ENCODE measurements at places on chromosomes 3 and 15.

DNA sequence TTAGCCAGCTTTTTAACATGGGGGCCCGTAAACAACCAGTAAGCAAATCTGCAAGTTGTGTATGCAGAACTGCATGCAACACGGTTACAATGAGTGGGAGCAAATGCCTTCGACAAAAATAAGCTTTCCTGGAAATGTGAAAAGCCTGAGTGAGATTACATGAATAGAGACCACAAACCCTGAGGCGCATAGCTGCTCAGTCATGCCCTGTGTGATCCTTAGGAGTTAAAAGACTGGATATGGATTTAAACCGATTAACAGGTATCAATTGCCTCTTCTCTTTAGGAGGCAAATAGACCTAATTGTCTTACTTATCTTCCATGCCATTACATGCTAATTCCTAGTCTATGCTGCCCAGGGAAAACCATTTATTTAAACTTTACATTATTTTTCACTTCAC lies 810.3 kb downstream of the ROBO1 start:
- DNase-seq = no peak

GRCh38 chr15:62848632-62849050 lies 193.9 kb upstream of the TPM1 start:
- DNase-seq = no peak

GRCh38 chr3:132432639-132433038 lies 15.3 kb downstream of the DNAJC13 start:
- DNase-seq = no peak

DNA sequence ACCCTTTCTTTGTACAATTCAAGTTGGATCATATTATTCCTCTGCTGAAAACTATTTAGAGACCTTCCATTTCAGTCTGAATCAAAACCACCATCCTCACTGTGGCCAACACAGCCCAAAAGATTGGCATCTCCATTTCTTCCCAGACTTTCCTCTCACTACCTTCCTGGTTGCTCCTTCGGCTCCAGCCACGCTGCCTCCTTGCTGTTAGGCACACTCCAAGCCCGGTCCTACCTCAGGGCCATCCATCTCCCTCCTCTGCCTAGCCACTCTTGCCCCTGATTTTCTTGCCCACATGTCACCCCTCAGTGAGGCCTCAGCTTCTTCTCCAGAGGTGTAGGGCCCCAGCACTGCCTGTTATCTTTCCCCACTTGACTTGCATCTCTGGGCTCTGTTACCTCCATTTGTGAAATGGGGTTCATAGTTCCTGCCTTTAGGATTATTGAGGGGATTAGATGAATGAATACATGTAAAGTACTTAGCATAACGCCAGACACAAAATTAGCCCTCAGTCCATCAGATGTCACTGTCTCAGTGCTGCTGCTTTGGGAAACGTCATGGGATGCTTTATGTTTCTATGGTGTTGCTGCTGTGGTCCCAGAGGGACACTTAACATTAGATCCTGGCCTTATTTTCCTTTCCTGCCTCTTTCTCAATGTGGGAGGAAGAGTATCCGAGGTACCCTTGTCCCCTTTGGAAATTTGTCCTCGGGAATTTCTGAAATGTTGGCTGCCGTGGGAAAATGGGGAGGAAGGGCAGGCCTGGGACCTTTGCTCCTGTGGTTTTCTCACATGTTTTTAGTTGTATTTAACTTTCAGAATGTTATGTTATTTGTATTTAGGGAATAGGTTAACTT lies 31.3 kb downstream of the SNRK start:
- no peak for DNase-seq

GRCh38 chr15:58521293-58521991 lies 89.7 kb downstream of the LIPC start:
- no peak for DNase-seq

- DNase-seq = no peak
Observed at GRCh38 chr3:180117381-180118163, 80.8 kb upstream of the PEX5L start.

GRCh38 chr3:195253923-195254432 lies 17.0 kb downstream of the XXYLT1 start:
- no peak for DNase-seq

- no peak for DNase-seq
Observed at GRCh38 chr15:77974098-77974414, 103.5 kb downstream of the TBC1D2B start.

GRCh38 chr15:43253431-43254403 lies 13.0 kb downstream of the TGM5 start:
- DNase-seq = no peak

- DNase-seq = no peak
Observed at GRCh38 chr3:94686208-94686607, 623.3 kb downstream of the NSUN3 start.

GRCh38 chr15:23069496-23070166 lies 30.3 kb upstream of the TUBGCP5 start:
- DNase-seq = no peak

DNA sequence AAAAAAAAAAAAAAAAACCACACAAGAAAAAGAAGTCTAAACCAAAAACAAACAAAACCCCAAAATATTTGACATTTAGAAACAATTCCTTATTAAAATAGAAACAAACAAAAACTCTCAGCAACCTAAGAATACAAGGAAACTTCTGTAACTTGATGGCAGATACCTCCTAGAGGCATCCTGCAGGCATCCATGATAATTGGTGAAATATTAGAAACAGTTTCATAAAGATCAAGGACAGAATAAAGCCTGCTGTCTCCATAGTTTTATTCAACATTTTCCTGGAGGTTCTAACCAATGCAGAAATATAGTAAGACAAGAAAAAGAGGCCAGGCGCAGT lies 63.0 kb upstream of the TRPM1 start:
- no peak for DNase-seq

DNA sequence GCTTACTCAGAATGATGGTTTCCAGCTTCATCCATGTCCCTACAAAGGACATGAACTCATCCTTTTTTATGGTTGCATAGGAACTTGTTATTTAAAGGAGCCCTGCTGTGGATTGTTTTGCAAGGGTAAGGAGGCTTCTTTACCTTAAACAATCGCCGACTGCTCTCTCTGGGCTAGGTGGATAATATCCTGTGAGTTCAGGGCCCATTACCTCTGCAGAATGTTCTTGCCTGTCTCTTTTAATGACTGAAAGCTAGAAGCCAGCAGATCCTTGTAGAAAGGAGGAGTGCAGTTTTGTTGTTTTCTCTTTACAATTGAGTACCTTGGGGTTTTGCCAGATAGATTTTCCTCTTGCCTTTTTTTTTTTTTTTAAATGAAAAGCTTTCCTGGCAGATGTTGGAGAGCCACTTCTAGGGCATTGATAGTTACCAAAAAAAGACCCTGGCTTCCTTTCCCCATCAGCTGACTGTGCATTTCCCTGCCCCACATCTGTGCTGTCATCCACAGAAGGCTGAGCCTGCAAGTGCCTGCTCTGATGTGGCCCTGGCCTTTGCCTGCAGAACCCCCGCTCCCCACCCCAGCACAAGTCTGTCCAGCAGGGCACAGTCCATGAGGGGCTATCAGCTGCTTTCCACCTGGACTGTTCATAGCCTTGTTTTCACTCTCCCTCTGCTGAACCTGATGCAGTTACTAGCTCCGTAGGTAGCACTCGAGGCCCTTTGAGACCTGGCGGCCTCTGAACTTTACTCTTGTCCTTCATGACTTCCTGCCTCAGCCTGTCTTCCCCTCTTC lies 113.1 kb downstream of the CHCHD6 start:
- no peak for DNase-seq

DNA sequence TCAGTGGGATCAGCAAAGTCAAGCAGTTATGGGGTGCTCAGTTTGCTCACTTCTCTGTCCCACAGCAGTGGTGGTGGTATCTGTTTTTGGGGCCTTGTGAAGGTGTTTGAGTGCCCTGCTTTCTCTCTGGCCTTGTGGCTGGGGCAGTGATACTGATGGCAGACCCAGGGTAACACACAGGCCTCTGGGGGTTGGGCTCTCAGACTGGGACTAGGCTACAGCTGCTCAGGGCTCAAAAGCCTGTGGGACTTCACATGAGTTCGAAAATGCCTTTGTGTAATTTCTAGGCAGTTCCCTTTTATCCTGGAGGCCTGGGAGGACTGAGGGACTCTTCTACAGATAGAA lies 75.3 kb downstream of the STXBP5L start:
- DNase-seq = no peak

DNA sequence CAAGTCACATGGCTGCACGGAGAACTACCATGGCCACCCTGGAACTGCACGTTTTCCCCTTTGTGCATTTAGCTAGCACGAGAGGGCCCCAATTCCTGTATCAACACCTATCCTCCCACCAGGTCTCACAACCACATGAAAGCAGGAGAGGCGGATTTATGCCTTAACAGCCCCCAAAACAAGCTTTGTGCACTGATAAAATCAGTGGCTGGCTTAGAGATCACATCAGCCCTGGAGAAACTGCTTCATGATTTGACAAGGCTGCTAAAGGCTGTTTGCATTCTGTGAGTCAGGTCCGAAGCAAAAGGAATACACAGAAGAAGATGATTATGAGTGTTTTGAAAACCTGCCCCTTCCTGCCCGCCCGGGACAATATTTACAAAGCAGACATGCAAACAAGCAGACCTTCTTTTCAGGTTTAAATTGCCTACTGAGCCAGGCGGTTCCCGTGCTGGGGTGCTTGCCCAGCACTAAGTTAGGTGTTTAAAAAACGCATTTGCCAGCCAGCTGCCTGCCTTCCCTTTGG lies 25.9 kb downstream of the CEMIP start:
- DNase-seq = peak; percentile 82

- no peak for DNase-seq
Observed at GRCh38 chr3:140378571-140379340, 299.1 kb upstream of the TRIM42 start.

DNA sequence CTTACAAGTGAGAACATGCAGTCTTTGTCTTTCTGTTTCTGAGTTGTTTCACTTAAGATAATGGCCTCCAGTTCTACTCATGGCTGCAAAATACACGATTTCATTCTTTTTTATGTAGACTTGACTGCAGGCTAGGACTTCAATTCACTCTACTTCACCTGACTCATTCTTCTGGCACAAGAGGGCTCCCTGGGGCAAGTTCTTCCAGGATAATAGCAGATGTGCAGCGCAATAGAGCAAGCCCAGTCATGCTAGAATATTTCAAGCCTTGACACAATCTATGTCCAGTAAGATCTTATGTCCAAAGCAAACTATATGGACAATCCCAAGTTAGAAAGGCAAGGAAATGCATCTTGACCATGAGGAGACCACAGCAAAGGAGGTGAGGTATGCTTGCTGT lies 211.7 kb upstream of the GADL1 start:
- DNase-seq = no peak

- no peak for DNase-seq
Observed at GRCh38 chr3:155252021-155252420, 41.5 kb downstream of the STRIT1 start.

- no peak for DNase-seq
Observed at GRCh38 chr3:126157083-126157768, 23.2 kb downstream of the ALDH1L1 start.

GRCh38 chr3:109112946-109113760 lies 4.8 kb downstream of the MORC1 start:
- no peak for DNase-seq

- peak; percentile 85 for DNase-seq
Observed at GRCh38 chr3:143970773-143971358, 757 bp upstream of the DIPK2A start.

- DNase-seq = peak; percentile 67
Observed at GRCh38 chr15:40928821-40929659, at the start of gene DLL4. TSS of gene DLL4 (plus strand) at chr15:40929340. CDS start at chr15:40929669, 329 bp downstream.

DNA sequence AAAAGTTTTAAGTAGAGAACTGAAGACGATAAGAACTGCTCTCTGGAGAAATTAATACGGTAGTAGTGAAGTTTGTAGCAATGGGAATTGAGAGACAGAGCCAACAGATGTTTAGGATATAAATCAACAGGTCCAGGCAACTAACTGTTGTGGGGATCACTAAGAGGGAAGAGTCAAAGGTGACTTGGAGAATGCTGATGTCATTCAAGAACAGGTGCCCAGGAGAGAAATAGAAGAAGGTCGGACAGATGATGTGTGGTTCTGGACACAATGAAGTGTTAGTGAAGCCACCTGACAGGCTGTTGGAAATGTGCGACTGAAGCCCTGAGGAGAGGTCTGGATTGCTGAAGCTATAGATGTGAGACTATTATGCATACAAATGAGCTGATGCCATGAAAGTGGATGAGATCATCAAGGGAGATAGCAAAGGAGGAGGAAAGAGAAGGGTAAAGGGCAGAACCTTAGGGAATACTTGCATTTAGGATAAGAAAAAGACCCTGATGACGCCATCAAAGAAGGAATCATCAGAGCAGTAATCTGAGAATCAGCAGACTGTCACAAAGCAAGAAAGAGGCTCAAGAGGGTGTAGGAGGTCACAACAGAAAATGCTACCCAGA lies 183.7 kb downstream of the FRMD5 start:
- DNase-seq = no peak

- DNase-seq = peak; percentile 57
Observed at GRCh38 chr15:57146506-57147201, 228.2 kb downstream of the TCF12 start.

DNA sequence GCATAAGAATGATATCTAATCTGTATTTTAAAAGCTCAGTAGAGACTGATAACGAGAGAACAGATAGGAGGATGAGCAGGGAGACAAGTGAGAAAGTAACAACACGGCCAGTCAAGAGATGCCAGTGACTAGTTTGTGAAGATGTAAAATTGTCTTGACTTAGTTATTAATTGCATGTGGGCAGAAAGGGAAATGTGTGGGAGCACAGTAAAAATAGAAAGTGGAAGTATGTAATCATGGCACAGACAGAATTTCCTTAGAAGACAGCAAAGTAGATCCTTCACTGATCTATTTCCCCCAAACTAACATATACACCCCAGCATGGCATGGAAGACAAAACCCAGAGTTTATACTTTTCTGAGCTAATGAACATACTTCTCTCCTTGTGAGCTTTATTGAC lies 344.5 kb downstream of the FGF12 start:
- DNase-seq = no peak

GRCh38 chr15:73335026-73335425 lies 33.7 kb downstream of the HCN4 start:
- DNase-seq = no peak

DNA sequence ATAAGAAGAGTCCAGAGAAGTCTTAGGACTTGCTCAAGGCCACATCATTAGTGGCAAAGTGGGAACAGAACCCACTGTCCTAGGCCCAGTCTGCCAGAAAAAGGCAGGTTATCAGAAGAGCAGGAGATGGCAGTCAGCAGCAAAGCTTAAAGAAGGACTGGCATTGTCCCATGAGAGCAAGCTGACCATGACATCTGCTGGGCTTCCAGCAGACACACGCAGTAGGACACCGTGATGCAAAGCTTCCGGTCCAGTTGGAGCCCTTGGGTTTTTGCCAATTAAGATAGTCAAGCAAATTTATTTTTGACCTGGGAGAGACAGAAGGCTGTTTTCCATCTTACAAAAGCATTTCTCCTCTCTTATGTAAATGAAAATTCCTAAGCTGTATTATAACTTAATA lies 42.1 kb downstream of the ZBTB38 start:
- no peak for DNase-seq

- DNase-seq = no peak
Observed at GRCh38 chr3:15754047-15754446, 43.7 kb downstream of the ANKRD28 start.

DNA sequence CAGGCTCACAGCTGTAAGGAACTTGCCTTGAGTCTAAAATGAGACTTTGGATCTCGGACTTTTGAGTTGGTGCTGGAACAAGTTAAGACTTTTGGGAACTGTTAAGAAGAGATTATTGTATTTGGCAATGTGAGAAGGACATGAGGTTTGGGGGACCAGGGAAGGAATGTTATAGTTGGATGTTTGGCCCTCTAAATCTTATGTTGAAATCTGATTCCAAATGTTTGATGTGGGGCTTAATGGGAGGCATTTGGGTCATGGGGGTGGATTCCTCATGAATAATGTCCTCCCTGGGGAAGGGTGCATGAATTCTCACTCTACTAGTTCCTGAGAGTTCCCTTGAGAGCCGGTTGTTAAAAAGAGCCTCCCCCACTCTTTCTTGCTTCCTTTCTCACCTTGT lies 18.5 kb upstream of the CHCHD6 start:
- DNase-seq = no peak

Measured in NCI-H526 treated with DMSO at 0.1 percent for 48 hours (cell line).